Type B pancreatic cell (in vitro differentiated cells): ENCODE measurements at places on chromosomes 2 and 18. TPM values are rescaled to one million over a fixed set of nuclear protein-coding genes. Genes with fewer than 3 reads are reported as not detected.

GRCh38 chr18:46497129-46497528, 159.9 kb downstream of the LOXHD1 start:
- DNase-seq = no peak
- no peak overlapping the region for H3K27ac ChIP-seq
- peaks cover 18% of the 10 kb centered on the region for H3K27me3 ChIP-seq
- no peaks in the 10 kb centered on the region for H3K36me3 ChIP-seq
- H3K4me1 ChIP-seq = no peaks in the 10 kb centered on the region

DNA sequence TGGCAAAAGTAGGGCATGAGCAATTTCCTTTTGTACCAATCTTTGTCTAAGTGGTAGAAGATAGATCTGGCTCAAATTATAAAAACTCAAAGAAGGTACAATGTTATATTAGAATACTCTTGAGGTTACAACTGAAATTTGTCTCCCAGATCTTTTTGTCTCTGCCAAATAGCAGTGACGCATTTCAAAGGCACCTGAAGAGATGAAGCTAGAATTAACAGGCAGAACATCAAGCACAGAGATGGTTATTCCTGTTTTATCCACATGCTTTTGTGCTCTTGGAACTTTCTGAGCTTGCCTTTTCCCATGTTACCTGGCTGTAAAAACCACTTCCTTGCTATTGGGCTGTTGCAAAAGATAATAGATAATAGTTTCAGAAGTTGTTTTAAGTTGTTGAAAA, 74.3 kb downstream of the GREB1L start:
- H3K27me3 ChIP-seq = no peaks in the 10 kb centered on the region
- H3K4me1 ChIP-seq = peaks cover 8% of the 10 kb centered on the region
- DNase-seq = no peak
- H3K36me3 ChIP-seq = no peaks in the 10 kb centered on the region
- no peak overlapping the region for H3K27ac ChIP-seq

DNA sequence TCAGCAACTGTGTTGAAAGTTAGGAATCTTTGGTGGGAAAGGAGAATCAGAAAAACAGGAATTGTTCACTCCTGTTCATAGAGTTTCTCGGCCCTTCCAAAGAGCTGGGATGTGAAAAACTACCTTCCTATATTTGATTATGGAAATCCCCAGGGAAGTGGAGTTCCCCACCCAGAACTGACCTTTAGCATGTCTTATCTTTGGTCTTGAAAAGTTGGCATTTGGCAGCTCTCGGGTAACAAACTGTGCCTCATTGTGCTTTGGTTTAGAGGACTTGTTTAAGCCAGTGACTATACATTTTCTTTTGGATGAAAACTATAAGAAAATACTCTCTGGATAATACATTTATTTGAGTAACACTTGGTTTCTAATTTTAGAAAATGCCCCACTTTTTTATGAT, 51.3 kb upstream of the CERS6 start:
- H3K4me3 ChIP-seq = no peak overlapping the region
- no peaks in the 10 kb centered on the region for H3K4me1 ChIP-seq
- H3K27me3 ChIP-seq = peaks cover 6% of the 10 kb centered on the region
- H3K36me3 ChIP-seq = no peaks in the 10 kb centered on the region
- no peak for DNase-seq

The IL1R1 gene
- 15.8 and 31.7 TPM in 2 replicates for total RNA-seq

DNA sequence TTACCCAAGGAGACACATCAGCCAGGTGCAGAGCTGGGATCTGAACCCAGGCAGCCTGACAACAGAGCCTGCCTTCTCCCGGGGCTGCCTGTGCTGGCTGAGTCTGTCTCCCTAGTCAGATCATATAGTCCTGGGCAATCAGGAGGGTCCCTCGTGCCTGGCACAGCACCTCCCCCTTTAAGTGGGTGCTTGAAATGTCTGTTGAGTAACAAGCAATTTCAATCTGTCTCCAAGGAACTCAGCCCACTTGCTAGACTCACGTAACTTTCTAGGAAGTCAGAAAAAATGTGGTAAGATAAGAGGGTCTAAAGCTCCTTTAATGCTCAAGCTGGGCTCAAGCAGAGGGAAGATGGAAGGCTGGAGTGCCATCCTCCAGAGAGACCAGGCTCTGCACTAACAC, 51.9 kb downstream of the REEP1 start:
- H3K4me1 ChIP-seq = peaks cover 14% of the 10 kb centered on the region
- H3K4me3 ChIP-seq = no peak overlapping the region
- no peaks in the 10 kb centered on the region for H3K27me3 ChIP-seq
- no peak overlapping the region for H3K27ac ChIP-seq

GRCh38 chr18:60838677-60839076, 466.1 kb upstream of the MC4R start:
- no peaks in the 10 kb centered on the region for H3K36me3 ChIP-seq
- H3K27ac ChIP-seq = no peak overlapping the region
- no peak overlapping the region for H3K4me3 ChIP-seq
- DNase-seq = no peak

DNA sequence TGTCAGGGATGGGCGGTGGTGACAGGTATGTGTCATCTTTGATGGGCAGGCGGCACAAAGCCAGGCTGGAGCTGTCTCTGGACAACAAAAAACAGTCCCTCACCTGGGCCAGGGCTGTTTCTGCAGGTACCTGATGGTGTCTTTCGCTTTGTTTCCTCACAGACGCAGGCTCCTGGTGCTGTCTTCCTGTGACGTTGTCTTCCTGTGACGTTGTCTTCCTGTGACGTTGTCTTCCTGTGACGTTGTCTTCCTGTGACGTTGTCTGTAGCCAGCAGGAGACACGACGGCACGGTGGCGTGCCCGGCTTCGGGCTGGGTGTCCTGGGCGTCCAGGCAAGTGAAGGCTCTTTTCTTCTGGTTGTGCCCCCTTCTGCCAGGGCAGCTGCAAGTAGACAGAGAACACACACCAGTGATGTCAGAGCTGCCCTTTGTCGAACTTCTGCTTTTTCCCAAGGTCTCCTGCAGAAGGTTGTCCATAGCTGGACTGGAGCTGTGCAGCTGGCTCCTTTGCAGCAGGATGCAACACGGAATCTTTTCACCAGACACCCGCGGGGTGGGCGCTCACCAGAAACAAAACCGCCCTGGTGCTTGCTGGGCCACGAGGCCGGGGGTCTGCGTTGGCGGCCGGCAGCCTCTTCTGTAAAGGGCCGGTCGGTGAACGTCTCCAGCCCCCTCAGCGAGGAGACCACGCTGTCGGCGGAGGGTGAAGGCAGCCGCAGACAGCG, 21.1 kb downstream of the GPR35 start:
- H3K27me3 ChIP-seq = peaks cover 47% of the 10 kb centered on the region
- H3K4me1 ChIP-seq = peaks cover 11% of the 10 kb centered on the region
- DNase-seq = no peak
- no peaks in the 10 kb centered on the region for H3K36me3 ChIP-seq
- no peak overlapping the region for H3K27ac ChIP-seq

GRCh38 chr2:88168386-88168785, 1.8 kb upstream of the THNSL2 start:
- no peaks in the 10 kb centered on the region for H3K36me3 ChIP-seq
- H3K4me3 ChIP-seq = peak overlapping the region; percentile 53
- H3K4me1 ChIP-seq = peaks cover 4% of the 10 kb centered on the region

The TUBB8B gene
- 0.36 TPM in 1 of 2 replicates, not detected in the other for total RNA-seq

GRCh38 chr2:150075831-150076230, 411.6 kb downstream of the RND3 start:
- DNase-seq = no peak
- H3K27ac ChIP-seq = no peak overlapping the region
- no peaks in the 10 kb centered on the region for H3K4me1 ChIP-seq
- no peaks in the 10 kb centered on the region for H3K36me3 ChIP-seq
- no peaks in the 10 kb centered on the region for H3K27me3 ChIP-seq

- no peak overlapping the region for H3K4me3 ChIP-seq
- no peaks in the 10 kb centered on the region for H3K27me3 ChIP-seq
- no peak for DNase-seq
- H3K4me1 ChIP-seq = peaks cover 17% of the 10 kb centered on the region
- H3K27ac ChIP-seq = no peak overlapping the region
Observed at GRCh38 chr2:10591207-10591606, 98.6 kb downstream of the NOL10 start.

The COQ10B gene
- 12.7 and 17.8 TPM in 2 replicates for total RNA-seq

DNA sequence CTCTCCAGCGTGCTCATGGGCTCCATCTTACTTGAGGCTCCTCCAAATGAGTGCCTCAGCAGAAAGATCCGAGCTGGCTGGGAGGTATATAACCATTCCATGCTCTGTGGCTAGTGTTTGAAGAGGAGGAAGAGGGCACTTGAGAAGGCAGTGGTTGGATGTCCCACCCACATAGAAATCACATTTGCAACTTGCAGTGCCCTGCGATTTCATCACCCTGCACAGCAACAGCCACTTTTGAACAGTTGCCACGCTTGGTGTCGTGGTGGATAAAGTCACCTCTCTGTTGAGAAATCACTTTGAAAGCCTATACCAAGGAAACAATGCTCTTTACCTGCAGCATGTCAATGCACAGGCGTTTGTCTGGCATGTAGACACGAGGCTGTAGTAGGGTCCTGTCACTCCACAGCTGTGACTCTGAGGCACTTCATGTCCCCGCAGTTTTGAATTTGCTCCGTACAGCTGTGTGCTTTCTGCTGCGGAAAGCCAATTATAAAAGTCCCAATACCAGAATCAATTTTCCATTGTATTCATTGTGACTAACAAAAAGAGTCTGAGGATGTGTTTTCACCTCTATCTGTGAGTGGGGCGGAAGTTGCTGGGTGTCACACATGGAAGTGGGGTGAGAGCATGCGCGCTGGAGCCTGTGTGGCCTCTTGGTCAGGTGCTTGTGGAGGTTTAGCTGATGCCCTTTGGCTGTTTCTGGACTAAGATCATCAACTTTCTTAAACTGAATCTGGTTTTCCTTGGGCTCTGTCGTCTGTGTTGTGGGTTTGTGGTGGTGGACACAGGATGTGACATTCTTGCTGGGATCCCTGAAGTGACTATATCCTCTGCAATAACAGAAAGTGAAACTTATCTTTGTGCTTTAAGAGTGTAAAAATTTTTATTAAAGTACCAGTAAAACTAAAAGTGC, 2.8 kb downstream of the CNDP2 start:
- peak overlapping the region; percentile 86 for H3K4me3 ChIP-seq
- DNase-seq = no peak
- peaks cover 29% of the 10 kb centered on the region for H3K4me1 ChIP-seq
- H3K27me3 ChIP-seq = no peaks in the 10 kb centered on the region
- H3K27ac ChIP-seq = peak overlapping the region; percentile 96
- H3K36me3 ChIP-seq = peaks cover 23% of the 10 kb centered on the region

- no peak for DNase-seq
- peak overlapping the region; percentile 77 for H3K4me3 ChIP-seq
- H3K4me1 ChIP-seq = peaks cover 70% of the 10 kb centered on the region
- no peaks in the 10 kb centered on the region for H3K27me3 ChIP-seq
Observed at GRCh38 chr18:77098538-77099174, 33.9 kb downstream of the MBP start.

- DNase-seq = no peak
- H3K4me3 ChIP-seq = no peak overlapping the region
- no peaks in the 10 kb centered on the region for H3K36me3 ChIP-seq
- no peaks in the 10 kb centered on the region for H3K4me1 ChIP-seq
- no peak overlapping the region for H3K27ac ChIP-seq
Observed at GRCh38 chr2:48198371-48198770, 292.1 kb upstream of the FBXO11 start.

DNA sequence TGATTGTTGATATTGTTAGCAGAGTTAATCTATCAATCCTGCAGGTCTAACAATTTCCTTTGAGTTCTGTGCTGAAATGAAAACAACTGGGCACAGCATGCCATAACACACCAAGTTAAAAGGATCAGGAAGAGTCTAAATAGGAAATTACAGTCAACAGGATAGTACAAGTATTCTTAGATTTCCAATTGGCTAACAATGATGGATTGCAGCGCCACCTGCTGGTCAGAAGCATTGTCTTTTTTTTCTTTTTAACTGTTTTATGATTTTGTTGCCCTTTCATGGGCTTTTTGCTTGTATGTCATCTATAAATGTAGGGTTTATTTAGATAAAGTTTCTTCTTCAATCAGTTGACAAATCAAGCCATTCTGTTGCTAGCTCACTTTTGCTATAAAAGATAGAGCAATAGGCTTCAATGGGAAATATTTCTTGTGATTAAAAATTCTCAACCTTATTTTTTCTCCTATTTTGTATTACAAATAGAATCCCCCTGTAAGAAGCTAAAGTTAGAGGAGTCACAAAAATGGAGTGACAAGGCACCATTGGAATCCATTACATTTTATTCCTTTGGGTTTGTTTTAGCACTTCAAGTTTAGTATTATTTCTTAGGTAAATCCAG, 40.8 kb upstream of the RPRM start:
- no peaks in the 10 kb centered on the region for H3K36me3 ChIP-seq
- H3K4me1 ChIP-seq = no peaks in the 10 kb centered on the region
- H3K27me3 ChIP-seq = no peaks in the 10 kb centered on the region
- no peak for DNase-seq
- no peak overlapping the region for H3K27ac ChIP-seq
- no peak overlapping the region for H3K4me3 ChIP-seq

- no peaks in the 10 kb centered on the region for H3K27me3 ChIP-seq
- no peak for DNase-seq
- peaks cover 14% of the 10 kb centered on the region for H3K36me3 ChIP-seq
- peaks cover 17% of the 10 kb centered on the region for H3K4me1 ChIP-seq
- H3K27ac ChIP-seq = peak overlapping the region; percentile 5
Observed at GRCh38 chr2:72538486-72538885, 287.3 kb downstream of the EXOC6B start.

- no peak overlapping the region for H3K27ac ChIP-seq
- peaks cover 89% of the 10 kb centered on the region for H3K27me3 ChIP-seq
- no peak for DNase-seq
- H3K4me3 ChIP-seq = no peak overlapping the region
- no peaks in the 10 kb centered on the region for H3K36me3 ChIP-seq
- no peaks in the 10 kb centered on the region for H3K4me1 ChIP-seq
Observed at GRCh38 chr2:119157850-119158511, 570 bp downstream of the C1QL2 start.

DNA sequence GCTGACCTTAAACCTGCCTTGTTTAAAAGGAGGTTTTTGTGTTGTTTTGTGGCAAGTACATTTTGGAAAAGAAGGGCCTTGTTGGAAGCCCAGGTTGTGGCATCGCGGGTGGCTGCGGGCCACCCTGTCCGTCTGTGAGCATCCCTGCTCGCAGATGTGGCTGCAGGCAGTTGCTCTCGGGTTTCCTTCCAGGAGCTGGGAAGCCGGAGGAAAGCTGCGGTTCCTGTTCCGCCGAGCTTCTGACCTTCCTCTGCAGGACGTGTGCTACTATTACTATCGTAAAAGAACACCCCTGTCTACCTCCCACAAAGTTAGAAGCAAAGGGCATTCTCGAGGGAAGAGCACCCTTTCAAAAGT, 766 bp downstream of the MFF start:
- peaks cover 8% of the 10 kb centered on the region for H3K36me3 ChIP-seq
- H3K27ac ChIP-seq = peak overlapping the region; percentile 94
- H3K27me3 ChIP-seq = no peaks in the 10 kb centered on the region
- H3K4me3 ChIP-seq = peak overlapping the region; percentile 95
- no peak for DNase-seq

DNA sequence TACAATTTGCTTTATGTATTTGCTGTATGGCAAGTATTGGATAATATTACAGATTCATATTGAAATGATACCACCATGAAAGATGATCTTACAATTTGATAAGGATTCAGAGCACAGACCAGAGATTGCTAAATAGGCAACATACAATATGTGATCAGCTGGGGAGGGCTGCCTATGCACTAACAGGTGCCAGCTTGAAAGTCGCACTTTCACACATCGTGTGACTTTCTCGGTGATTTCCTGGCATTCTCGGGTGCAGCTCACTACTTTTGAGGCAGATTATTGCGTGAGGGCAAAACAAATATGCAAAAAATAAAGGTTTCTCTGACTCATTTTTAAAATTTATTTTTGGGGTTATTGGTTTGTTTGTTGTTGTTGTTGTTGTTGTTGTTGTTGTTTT, 36.0 kb downstream of the RBMS1 start:
- peaks cover 7% of the 10 kb centered on the region for H3K36me3 ChIP-seq
- no peak overlapping the region for H3K27ac ChIP-seq
- H3K27me3 ChIP-seq = no peaks in the 10 kb centered on the region
- peaks cover 12% of the 10 kb centered on the region for H3K4me1 ChIP-seq
- H3K4me3 ChIP-seq = no peak overlapping the region
